Lower leg skin (tissue), 4 donors: ENCODE measurements at places on chromosomes 1 and 21. TPM values are rescaled to one million over a fixed set of nuclear protein-coding genes. Genes with fewer than 3 reads are reported as not detected.

Gene C4BPB
- total RNA-seq: not detected

GRCh38 chr1:174775621-174776020, 224.1 kb upstream of the CACYBP start:
- no peak for DNase-seq

- DNase-seq: no peak
Observed at GRCh38 chr1:232965912-232966217, 15.5 kb downstream of the NTPCR start.

- DNase-seq: no peak
Observed at GRCh38 chr1:189432753-189433152, 1044.9 kb downstream of the BRINP3 start.

Gene EYA3
- 20.1 TPM for total RNA-seq

Gene NIBAN1
- 15.7 TPM for total RNA-seq

GRCh38 chr1:239826211-239826610, 265.5 kb upstream of the FMN2 start:
- no peak for DNase-seq

DNA sequence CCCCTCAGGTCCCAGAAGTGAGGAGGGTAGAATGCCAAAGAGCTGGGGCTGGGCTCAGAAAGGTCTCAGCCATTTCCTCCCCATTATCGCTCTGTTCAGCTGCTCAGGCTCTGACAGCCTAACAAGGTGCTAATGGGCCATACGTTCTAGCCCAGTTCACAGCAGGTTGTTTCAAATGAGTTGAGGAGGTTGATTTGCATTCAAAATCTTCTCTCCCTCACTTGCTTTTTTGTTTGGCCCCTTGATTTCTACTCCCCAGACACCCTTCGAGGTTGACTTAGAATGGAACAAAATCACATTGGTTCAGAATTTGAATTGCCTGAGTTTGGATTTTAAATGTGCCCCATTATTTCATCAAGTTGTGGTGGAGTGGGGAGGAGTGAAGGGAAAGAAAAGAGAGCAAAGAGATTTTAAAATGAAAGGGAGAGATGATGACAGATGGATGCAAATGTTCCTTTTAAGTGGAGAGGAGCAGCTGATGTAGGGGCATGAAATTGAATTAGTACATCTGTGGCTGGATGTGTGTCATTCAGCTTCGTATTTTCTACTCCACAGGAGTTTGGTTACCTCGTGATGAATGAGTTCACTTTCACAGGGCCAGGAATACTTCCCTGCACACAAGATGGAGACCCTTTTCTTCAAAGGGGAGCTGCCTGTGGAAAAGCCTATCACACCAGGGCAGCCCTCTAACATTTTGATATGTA, 425.8 kb upstream of the CAMK1G start:
- no peak for DNase-seq

GRCh38 chr1:203765029-203765837, at the start of gene LAX1:
Gene LAX1, plus strand, starts transcription at chr1:203765183. Its CDS starts 383 bp downstream, at chr1:203765566.
- no peak for DNase-seq

- no peak for DNase-seq
Observed at GRCh38 chr1:224623310-224623714, 7.2 kb downstream of the CNIH3 start.

- DNase-seq: no peak
Observed at GRCh38 chr1:234871710-234872271, 256.8 kb downstream of the TOMM20 start.

DNA sequence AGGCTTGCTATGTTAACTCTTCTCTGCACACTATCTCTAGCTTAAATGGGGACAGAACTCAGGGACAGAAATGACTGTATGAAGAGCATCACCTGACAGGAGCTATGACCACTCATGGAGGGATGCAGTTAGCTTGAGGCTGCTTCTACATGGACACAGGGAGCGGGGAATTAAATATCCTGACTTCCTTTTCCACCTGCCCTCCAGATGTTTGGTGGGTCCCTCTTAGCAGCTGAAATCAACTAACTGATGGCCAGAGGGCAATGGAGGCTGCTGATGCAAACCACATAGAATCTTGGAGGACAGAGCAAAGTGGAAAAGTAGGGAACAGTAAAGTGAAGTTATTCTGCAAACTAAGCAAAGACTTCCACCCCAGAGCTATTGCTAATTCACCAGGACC, 214.1 kb downstream of the USH2A start:
- no peak for DNase-seq

- DNase-seq: no peak
Observed at GRCh38 chr1:38917337-38917736, 24.3 kb downstream of the RHBDL2 start.

DNA sequence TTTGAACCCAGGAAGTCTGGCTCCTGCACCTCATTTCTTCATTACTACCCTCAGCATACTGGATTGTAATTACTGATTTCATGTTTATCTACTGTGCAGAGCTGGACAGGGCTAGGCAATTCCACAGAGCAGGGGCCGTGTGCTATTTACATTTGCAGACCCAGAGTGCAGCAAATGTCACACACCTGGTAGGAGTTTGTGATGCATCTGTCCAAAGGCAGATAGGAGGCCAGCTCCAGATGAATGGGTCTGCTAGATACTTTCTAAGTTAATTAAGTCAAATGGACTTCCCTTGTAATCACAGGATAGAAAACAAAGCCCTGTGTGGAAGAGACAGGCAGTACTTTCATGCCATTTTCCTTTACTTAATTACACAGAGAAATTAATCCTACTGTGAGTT, 46.2 kb downstream of the PGBD5 start:
- DNase-seq: no peak

DNA sequence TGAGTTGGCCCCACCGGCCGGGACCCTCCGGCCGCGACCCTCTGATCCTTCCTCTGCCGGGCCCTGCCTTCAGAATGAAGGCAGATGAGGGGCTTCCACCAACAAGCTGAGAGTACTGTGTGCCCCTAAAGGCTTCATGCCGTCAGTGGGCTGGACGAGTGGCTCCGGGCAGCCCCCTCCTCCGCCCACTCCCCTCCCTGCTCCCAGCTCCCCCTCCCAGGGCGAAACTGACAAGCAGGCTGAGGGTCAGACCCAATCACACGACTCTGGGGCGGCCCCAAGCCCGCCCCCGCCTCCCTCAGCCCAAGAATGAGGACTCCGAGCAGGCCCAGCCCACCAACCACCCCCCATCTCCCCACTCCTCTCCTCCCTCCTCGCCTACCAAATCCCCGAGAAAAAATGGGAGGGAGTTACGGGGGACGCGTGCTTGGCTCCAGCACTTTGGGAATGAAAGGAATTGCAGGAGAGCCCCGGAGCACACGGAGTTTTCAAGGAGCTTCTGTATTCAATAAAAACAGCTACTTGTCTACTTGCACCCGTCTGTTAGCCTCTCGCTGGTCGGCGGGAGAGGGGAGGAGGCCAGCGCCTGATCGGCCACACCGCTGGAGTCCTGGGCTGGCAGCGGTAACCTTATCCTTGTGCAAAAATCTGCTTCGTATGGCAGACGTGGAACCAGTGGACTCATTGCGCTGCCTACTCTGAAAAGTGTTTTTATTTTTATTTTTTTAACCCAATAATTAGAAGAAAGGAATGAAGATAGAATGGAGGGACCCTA, at the start of gene COL11A1:
TSS of gene COL11A1 (minus strand) at position 147 of the 775 bp plus-strand sequence. CDS start 344 bp downstream, outside the sequence.
- no peak for DNase-seq

- DNase-seq: no peak
Observed at GRCh38 chr1:69109277-69109676, 458.4 kb upstream of the LRRC7 start.

GRCh38 chr1:21232044-21232443, 55.3 kb upstream of the EIF4G3 start:
- DNase-seq: peak; percentile 53

DNA sequence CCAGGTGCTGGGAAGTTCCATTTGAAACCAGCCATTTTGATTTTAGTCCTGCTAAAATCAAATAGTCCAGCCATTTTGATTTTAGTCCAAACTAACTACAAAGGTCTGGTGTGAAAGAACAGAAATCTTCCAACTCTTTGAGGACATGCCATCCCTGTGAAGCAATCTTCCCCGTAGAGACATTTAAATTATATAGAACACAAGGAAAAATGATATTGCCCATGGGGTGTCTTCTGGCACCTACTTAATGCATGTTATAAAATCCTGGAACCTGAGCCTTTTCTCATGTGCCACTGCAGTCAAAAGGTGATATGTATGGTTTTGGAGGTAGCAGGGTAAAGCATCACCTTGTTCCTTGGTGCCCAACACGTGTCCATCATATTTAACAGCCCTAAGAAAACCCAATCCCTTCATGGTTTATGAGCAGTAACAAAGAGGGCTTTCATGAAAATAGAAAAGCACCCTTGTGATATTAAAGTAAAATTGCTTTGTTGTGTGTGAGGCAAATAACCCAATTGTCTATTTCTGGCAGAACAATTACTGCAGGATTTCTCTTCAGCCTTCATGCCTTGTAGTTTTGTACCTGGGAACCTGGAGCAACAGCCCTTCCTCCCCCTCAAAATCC, 26.3 kb downstream of the ANGPTL7 start:
- no peak for DNase-seq

DNA sequence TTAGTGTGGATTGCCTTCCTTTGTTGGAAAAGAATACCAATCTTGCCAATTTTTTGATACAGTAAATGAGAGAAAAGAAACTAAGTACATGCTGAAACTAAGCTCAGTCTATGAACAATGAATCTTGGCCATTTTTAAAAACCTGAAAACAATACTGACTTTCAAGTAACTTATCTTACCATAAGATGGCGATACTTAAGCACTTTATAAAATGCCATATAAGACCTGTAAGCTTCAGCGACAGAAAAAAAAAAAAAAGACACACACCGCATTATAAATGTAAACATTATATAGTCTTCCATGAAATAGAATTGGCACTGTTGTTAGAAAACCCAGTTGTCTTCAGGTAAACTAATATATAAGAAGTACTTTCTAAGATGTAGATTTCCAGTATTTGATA, 3.0 kb downstream of the OLFM3 start:
- DNase-seq: no peak

Gene CRNN
- 5.3 TPM for total RNA-seq

Gene CGN
- 33.6 TPM for total RNA-seq

DNA sequence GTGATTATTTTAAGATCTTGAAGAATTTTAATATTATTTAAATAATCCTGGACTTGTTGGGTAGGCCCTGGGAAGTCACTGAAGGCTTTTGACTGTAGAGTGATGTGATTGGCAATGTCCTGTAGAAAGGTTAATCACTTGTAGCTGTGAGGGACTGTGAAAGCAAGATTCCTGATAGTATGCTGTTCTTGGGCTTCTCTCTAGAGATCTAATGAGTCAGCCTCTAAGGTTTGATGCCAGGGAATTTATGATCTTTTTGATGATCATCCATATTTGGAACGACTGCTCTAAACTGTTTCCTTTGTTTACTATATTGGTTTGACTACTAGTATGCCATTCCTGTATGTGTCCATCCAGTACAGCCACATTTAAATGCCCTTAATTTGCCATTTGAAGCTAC, 56.5 kb downstream of the CAMSAP2 start:
- DNase-seq: no peak

Gene HUNK
- 3.2 TPM for total RNA-seq

DNA sequence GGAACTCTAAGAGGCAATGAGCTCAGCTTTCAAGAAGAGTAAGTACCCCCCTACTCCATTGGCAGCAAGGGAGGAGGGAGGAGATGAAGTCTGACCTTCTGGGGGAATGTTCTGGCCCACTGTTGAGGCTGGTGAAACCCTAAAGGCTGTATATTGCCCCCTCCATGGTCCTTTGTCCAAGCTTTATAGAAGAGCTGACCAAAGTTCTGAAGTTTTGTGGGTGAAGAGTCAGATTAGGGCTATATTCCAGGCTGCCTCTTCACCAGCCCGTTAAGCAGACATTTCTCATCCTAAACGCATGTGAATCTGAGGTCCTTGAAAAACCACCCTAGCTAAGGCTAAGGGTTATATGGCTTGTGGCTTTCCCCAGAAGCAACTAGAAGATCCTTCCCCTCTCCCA, 1.4 kb downstream of the C1orf94 start:
- DNase-seq: no peak

DNA sequence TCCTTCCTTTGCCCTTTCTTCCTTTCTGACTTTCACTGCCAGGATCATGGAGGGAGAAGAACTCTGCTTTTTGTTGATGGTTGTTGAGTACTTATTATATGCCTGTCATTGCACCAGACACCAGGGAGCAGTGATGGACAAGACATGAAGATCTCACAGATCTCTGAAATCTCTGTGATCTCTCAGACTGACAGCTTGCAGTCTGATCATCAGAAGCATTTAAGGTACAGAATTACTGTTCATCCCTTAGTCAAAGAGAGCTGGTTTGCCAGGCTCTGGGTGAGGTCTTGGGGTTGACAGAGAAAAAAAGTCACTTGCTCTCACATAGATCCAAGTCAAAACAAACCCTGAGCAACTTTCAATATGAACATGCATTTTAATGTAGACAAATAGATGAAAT, 299.5 kb upstream of the FMN2 start:
- no peak for DNase-seq

DNA sequence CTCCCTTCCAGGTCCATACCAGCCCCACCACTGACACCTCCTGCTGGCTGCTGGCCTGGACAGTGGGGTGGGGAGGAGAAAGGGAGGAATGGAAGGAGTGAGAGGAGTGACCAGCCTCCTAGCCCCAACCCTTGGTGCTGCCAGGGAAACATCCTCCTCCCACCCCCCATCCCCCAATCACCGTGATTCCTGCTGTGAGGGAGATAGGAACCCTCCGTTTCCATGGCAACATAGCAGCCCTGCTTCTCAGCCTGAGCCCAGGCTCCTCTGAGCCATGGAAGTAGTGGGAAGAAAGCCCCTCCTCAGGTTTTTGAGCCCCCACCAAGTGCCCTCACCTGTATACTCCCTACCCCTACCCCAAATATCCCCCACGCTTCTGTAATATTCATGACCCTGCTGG, 44.4 kb upstream of the SCMH1 start:
- no peak for DNase-seq

Gene SPRR4
- total RNA-seq: 4.0 TPM

GRCh38 chr1:6105763-6106162, 60.1 kb downstream of the KCNAB2 start:
- no peak for DNase-seq

Gene SPSB1
- total RNA-seq: 25.3 TPM

DNA sequence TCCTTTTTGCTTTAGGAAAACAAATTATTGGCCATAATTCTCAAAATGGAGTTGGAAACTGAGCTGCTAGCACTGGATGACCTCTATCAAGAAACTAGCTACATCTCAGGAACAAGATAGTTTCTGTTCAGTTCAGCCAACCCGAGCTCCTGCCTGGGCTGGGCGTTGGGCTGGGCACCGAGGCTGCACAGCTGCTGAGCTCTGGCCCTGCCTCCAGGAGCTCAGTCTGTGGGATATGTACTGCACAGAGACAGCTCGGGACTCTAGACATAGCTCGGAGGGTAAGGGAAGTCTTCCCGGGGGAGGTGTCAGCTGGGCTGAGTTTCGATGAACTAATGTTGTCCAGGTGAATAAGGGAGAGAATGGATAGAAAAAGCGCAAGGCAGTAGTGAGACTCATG, 24.5 kb upstream of the SLC1A7 start:
- no peak for DNase-seq

Gene GPR37L1
- not detected for total RNA-seq

Gene PRRX1
- total RNA-seq: 32.7 TPM

- no peak for DNase-seq
Observed at GRCh38 chr1:163747855-163748254, 426.1 kb downstream of the NUF2 start.

Gene SH3D21
- 12.9 TPM for total RNA-seq

Gene PBX1
- 24.1 TPM for total RNA-seq

Gene RBM34
- total RNA-seq: 60.0 TPM

GRCh38 chr21:43689556-43690337, 29.2 kb upstream of the PDXK start:
- DNase-seq: no peak

Gene HSPA6
- 4.8 TPM for total RNA-seq
